Brain (organoid and tissue), 16 donors: ENCODE measurements at places on chromosomes 4 and X. TPM values are rescaled to one million over a fixed set of nuclear protein-coding genes. Genes with fewer than 3 reads are reported as not detected.

DNA sequence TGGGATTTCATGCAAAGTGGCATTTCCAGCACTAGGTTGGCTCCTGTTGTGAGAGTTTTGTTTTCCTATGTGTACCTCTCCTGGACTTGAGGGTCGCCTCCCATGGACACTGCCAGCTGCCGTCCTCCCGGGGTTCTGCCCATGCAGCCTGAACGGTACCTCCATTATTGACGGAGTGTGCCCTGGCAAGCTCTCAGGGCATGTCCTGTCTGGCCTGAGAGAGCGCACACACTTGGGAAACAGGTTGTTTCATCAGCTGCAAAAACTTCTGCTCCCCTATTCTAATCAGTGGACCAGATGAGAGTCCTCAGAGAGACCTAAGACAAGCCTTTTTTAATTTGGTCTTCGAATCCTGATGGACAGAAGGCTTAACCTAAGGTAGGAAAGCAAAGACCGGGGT, 56.6 kb upstream of the HOPX start:
- DNase-seq = no peak

GRCh38 chr4:156598138-156598681, 373.4 kb downstream of the PDGFC start:
- DNase-seq = no peak

DNA sequence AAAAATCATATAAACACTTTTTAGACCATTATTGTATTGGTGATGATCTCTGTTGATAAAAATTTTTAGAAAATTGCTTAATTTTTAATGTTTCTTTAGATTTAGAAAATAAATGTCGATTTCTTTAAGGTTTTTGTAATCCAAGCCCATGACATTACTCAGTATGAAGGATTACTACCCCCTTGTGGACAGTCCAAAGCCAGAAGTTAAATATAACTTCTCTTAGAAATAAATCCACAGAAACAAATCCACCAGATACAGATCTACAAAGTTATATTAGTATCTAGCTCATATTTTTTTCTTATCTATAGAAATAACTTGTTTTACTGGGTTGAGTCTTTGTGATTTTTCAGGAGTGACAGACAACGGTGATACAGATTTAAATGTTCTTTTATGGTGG, 18.9 kb downstream of the TIFA start:
- DNase-seq = peak; percentile 26

GAGE12H gene
- not detected for polyA plus RNA-seq

FGF5 gene
- polyA plus RNA-seq = not detected

DNA sequence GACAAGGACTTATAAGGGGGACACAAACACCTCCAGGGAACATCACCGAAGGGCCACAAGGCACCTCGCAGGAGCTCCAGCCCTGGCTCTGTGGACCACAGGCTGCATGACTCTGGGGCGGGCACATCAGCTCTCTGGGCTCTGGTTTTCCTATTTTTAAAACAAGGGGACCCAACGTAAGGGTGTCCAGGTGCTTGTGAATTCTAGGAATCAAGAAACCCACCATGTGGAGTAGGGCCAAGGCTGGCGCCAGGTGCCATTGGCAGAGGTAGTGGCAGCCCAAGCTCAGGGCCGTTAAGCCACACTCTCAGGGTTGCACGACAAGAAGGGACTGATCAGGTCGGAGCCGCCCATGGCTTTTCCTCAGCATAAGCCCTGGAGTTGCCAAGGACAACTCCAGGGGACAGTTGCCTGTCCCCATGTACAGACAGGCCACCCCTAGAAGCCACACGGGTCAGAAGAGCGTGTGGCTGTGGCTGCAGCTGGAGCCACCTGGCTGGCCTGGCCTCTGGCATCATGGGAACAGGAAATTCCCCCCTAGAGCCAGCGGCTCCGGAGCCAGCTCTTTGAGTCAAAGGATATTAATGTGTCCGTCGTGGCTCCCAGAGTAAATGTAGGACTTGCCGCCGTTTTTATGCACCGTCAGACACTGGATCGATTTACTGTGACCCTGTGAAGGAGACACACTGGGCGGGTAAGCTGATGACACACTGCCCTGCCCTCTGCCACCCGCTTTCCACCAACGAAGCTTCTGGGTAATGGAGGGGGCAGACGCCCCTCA, 32.5 kb downstream of the WDR1 start:
- DNase-seq = no peak

HTN3 gene
- polyA plus RNA-seq = not detected

DNA sequence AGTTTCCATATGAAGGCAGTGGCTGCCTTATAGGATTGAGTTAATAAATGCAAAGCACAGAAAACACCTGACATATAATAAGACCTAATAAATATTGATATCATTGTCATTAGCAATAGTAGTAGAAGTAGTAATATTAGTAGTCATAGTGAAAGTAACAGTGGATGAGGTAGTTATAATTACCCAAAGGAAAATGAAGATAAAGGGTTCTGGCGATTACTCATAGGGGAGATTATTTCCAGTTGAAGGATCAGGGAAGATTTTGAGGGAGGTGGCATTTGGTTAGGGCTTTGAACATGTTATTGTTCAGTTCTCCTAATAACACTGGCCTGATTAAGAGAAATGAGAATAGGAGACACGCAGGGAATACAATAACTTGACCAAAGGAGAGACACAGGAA, 131.9 kb upstream of the GPRIN3 start:
- no peak for DNase-seq

GYG2 gene
- 6.1 TPM for polyA plus RNA-seq

- no peak for DNase-seq
Observed at GRCh38 chr4:39326468-39326977, 39.6 kb downstream of the RFC1 start.

BST1 gene
- polyA plus RNA-seq = 1.7 TPM

DNA sequence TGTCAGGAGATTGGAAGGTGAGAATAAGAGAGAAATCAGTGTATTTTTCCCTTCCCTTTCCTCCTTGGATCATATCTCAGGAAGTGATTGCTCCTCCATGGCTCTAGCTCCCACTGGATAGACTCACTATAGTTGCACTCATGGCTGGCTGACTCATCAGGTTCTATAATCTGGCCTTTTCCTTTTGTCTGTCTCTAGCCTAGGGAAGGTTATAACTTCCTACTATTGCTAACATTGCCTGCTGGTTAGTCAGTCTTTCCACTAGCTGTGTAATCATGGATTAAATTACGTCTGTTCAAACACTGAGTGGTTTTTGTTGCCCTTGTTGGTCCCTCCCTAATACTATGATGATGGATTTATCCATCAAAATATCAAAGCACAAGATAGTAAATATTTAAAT, 195.5 kb upstream of the VEGFC start:
- DNase-seq = no peak

- no peak for DNase-seq
Observed at GRCh38 chr4:163233321-163233720, 66.6 kb upstream of the NAF1 start.

CFAP99 gene
- polyA plus RNA-seq = 0.71 TPM

RPS6KA6 gene
- polyA plus RNA-seq = 2.1 TPM

DNA sequence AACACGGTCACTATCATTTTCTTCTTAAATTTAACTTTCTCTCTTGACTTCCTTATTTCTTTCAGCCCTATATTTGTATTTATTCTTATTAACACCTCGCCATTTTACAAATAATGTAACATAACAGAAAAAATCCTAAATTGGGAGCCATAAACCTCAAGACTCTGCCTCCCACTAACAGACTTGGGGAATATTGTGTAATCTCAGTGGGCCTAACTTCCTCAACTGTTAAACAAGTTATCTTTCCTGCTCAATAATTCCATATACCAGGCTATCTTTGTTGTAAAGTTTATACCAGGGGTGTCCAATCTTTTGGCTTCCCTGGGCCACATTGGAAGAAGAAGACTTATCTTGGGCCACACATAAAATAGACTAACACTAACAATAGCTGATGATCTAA, 26.2 kb downstream of the PRSS12 start:
- DNase-seq = no peak

ZNF157 gene
- polyA plus RNA-seq = 1.6 TPM

GRCh38 chrX:154369449-154370299, 4.8 kb downstream of the FLNA start:
- peak; percentile 79 for DNase-seq

- DNase-seq = no peak
Observed at GRCh38 chr4:183552274-183553146, 47.7 kb downstream of the ING2 start.

DNA sequence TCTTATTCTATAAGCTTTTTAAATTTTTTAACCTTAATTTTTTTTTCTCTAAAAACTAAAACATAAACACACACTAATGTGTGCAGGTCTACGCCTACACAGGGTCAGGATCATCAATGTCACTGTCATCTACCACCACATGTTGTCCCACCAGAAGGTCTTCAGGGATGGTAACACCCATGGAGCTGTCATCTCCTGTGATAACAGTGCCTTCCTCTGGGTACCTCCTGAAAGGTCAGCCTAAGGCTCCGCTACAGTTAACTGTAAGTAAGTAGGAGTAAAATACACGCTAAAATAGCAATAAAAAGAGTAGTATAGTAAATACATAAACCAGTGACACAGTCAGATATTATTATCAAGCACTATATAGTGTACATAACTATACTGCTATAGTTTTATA, 45.9 kb upstream of the GPRIN3 start:
- no peak for DNase-seq

- no peak for DNase-seq
Observed at GRCh38 chrX:105533951-105534350, 288.4 kb upstream of the NRK start.

DNA sequence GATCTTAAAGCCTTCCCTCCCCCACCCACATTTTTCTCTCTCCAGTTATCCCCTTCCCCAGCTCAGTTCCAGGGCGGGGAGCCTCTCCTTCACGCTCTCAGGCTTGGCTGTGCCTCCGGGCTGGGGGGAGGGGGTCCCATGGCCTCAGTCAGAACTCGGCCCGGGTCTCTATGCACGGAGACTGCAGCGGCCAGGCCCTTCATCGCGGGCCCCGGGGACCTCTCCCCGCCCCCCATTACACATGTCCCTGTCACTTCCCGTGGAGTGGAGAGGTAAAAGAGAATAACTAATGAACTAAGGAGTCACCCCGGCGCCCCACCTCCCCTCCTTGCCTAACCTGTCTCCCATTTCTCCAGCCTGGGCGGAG, 838 bp upstream of the PRICKLE3 start:
- no peak for DNase-seq

CACNA1F gene
- 1.4 TPM for polyA plus RNA-seq

GRCh38 chrX:148282504-148282903, 217.9 kb upstream of the AFF2 start:
- DNase-seq = no peak

EPHA5 gene
- 0.44 TPM for polyA plus RNA-seq

SLC9B1 gene
- 1.2 TPM for polyA plus RNA-seq

GRCh38 chrX:4043951-4044350, 330.5 kb upstream of the PRKX start:
- no peak for DNase-seq
